Mucosa of descending colon (tissue), 3 donors: ENCODE measurements at places on chromosomes 6 and 20.

DNA sequence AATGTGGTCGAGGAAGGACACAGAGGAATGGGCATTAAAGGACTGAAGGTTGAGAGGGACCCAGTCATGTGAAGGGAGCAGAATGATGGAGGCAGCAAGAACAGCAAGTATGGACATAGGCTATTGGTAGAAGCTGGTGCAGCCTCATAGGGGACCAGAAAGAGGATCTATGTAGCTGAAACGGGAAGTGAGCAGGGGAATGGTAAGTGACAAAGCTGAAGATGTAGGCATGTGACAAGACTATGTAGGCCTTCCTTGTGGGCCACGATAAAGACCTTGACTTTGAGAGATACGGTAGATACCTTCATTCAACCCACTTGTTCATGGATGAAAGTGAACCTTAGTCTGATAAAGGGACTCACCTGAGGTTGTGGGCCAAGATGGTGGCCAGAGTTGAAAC, 3.5 kb downstream of the CTNNBL1 start:
- peak; percentile 4 for DNase-seq

DNA sequence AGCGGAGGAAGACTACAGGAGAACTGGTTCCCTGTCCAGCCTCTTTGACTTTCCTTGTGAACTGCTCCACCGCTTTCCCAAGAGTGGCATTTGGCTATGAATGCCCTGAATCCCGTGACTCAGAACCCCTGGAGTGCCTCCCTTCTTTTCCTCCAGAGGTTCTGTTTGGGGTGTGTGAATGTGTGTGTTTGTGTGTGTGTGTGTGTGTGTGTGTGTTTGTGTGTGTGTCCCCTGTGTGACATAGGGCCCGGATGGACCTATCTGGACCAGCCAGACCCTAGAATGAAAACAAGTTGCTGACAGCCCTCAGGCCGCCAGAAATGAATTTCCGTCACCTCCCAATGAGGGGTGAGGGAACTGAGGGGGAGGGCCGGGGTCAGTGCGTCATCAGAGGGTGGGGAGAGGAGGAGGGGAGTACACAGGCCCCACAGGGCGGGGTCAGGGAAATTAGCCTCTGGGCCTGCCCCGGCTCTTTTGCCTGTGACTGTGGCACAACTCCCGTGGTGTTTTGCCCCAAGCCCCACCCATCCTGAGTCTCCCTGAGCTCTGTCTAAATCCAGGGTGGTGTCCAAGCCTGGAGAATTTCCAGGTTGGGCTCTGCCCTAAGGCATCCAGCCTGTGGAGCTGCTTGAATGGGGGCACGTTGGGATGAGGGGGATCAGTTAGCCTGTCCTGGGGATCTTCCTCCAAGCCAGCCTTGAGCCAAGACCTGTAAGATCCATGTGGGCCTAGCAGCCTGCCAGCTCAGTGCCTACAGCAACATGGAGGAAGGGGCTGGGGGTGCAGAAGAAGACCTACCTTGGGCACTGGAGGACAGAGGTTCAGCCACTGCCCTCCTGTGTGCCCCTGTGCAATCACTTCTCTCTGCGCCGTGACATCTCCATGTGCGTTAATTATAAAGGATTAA, 15.2 kb upstream of the MRPS18A start:
- DNase-seq, result peak; percentile 91

GRCh38 chr6:45254253-45254652, 73.9 kb upstream of the RUNX2 start:
- no peak for DNase-seq

DNA sequence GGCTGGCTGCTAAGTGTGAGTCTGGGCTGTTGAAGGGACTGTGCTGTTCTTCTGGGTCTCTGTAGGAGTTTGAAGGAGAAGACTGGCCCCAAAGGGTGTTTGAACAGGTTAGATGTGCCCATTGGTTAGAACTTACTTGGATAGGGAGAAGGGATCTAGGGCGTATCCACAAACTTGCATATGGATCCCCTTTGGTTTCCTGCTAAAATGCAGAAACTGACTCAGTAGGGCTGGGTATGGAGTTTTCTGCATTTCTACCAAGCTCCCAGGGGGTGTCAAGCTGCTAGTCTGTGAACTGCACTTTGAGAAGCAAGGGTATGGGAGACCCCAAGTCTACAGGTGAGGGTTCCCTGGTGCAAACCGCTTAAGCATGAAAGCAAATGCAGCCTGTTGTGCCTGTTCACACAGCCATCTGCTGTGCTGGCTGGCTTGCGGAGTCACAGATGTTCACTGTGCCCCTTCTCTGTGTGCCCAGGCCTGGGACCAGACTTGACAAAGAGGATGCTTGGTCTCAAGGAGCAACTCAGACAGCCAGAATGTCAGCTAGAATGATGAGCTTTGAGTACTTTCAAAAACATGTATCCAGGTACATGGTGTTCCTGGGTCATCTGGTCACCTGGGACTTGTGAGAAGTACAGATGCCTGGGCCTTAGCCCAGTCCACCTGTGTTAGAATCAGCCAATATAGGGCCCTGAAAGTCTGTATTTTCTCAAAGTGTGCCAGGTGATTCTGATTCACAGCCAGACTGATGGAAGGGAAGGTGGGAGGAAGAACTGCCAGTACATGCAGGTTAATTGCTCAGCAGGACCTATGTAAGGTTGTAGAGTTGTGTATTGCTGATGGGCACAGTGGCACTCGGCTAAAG, 7.4 kb downstream of the PPP1R16B start:
- DNase-seq, result no peak

DNA sequence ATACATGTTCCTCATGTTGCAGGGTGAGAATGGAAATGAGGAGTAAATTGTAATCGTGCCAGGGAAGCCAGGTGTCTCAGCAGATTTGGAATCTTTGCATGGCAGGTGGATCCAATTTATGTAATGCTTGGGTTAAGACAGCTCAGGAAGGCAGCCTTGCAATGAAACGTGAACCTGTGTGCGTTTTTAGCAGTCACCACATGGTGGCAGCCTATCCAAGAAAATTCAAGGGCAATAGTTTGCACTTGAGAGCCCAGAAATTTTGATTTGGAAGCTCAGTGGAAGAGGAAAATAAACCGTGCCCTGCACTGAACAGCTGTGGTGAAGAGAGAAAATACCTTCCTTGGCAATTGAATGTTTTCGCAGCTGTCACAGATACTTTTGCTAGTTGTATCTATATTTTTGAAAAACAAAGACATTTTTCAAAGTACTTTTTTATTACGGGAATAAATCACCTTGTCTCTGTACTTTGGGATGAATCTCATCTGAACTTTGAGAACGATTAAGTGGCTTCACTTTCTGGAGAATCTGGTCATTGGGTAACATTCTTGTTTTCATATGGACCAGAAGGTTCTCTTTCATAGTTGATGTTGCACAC, 26.5 kb downstream of the MTHFD1L start:
- DNase-seq, result peak; percentile 82

DNA sequence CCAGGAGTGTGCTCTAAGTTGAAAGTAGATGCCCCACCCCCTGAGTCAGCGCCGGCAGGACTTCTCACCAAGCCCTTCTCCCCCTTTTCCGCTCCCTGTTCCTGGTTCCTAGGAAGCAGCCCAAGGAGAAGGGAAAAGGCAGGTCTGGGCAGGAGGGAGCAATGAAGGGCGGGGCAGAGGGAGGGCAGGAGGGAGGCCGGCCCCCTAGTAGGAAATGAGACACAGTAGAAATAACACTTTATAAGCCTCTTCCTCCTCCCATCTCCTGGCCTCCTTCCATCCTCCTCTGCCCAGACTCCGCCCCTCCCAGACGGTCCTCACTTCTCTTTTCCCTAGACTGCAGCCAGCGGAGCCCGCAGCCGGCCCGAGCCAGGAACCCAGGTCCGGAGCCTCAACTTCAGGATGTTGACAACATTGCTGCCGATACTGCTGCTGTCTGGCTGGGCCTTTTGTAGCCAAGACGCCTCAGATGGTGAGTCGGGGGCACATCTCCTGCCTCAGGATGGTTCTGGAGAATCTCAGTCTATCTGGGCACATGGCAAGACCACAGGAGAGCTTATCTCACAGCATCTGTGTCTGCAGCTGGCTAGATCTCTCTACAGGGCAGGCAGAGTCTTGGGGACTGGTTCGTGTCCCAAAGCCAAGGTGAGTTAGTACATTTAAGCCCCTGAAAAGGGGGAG, at the start of gene PROCR:
PROCR (plus strand) TSS at position 320 of the 681 bp plus-strand sequence; CDS start at position 403, 83 bp downstream.
- peak; percentile 88 for DNase-seq

GRCh38 chr20:62827311-62828038, 10.6 kb downstream of the COL9A3 start:
- DNase-seq, result no peak

DNA sequence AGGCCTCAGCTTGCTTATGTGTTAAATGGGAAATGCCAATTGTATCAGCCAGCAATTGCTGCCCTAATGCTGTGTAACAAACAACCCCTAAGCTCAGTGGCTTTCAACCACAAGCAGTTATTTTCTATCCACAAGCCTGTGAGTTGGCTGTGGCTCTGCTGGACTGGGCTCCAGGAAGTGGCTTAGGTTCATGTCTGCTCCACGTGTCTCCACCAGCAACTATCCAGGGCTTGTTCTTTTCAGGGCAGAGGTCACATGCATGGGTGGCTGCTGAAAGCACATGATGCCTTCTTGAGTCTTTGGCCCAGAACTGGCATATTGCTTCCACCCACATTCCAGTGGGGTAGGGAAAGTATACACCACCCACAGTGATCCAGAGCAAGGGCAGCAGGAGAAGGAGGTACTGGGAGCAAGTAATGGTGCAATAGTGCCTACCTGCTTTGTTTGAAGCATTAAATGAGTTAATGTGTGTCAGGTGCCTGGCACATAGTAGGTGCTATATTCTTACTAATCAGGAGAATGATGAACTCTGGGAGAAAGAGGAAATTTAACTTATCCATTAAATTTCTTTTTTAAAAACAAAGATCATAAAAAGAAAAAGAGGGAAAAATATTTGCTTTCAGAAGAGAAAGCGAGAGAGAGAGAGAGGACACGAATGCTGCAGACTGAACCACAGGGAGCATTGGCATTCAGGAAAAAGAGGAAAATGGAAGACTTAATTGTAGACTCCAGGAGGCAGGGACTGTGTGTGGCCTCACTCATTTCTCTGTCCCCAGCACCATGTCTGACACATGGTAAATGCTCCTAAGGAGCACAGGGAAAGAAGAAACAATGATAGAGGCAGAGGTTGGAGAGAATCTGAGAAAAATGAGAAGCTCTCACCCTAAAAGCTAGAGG, 25.2 kb upstream of the RNF24 start:
- DNase-seq, result peak; percentile 48

DNA sequence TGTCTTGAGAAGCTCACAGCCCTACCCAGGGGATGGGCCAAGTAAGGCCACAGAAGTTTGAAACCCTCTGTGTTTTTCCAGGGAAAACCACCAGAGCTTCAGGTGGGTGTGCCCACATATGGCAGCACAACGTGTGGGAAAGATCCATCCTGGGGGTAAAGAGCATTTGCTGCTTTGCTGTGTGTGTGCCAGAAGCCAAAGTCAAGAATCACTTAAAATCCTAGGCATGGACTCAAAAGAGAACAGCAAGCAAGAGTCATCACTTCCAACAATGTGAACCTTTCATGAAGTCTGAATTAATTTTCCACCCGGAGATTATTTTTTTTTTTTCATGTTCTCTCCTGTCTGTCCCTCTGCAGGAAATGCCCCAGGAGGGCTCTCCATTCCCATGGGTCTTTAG, 308.2 kb upstream of the SGK1 start:
- DNase-seq, result no peak

DNA sequence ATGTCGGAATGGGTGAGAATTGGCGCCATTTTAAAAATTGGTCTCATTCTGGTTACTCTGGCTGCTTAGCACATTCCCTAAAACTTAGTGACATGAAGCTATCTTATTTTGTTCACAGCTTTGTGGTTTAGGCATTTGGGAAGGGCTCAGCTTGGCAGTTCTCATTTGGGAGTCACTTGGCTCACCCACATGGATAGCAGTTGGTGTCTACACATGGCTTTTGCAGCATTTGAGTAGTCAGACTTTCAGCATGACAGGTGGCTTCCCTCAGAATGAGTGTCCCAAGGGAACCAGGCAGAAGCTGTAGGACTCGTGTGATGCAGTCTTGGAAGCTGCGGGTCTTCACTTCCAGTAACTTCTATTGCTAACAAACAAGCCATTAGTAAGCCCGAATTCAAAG, 64.6 kb downstream of the UST start:
- DNase-seq, result no peak

GRCh38 chr6:112846681-112847080, 499.6 kb downstream of the RFPL4B start:
- DNase-seq, result no peak

DNA sequence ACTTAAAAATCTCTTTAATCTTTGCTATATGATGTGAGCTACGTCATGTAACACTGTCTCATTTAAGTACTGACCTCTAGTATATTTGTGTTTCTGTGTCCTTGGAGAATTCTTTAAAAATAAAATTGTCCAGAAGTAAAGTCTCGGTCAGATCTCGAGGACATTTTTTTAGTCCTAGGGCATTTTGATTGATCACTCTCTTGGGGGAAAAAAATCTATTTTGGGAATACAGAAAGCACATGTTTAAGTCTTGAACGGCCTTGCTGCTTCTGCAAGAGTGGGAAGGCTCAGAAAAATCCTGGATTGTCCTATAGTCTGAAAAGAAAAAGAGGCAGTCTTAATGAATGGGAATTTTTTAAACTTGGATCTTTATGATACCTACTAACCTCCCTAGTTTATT, 234.3 kb downstream of the UTRN start:
- no peak for DNase-seq

GRCh38 chr6:108989700-108990099, 104.9 kb downstream of the SESN1 start:
- no peak for DNase-seq

DNA sequence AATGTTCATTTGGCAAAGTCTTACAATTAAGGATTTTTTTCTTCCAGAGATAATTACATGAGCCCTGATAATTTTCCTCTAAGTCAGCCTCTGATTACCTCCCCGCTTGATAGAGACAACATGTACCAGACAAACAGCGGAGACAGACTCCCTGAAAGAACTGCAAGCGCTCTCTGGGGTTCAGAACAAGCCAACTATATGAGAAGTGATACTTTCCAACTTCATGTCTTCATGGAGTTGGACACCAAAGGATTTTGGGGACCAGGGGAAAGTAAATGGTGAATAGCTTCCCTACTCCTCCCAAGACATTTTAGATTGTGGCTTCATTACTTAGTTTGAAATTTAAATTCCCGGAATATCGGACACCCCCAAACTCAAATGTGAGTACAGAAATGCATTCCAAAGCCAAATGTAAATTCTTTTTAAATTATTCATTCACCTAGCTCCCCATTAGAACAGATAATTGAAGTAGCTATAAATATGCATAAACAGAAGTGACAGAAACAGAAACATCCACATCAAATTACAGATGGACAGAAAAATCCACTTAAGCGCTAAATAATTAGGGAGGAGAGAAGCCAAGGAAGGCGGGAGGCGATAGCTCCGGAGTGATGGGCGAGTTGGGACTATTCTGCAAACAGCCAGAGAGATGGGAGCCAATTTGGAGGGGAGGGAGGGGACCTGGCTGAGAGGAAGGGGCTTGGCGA, 129.7 kb upstream of the AKAP12 start:
- DNase-seq, result no peak

GRCh38 chr6:151289399-151290007, 49.7 kb downstream of the AKAP12 start:
- DNase-seq, result no peak

DNA sequence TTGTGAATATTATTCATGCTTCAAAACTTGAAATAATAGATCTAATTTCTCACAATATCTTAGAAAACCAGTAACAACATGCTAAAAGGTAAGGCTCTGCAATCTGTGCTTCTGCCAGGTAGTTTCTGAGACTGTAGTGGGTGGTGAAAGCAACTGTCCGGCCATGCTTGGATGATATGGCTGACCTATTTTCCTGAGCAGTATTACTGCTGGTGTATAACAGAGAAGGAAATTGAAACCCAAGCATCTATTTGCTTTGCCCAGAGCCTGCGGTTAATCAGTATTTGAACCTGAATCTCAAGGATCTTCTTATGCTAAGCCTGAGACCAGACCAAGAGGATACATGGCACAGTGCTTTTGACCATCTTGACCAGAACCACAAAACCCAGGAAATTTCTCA, 563.8 kb downstream of the COL12A1 start:
- DNase-seq, result no peak

- DNase-seq, result peak; percentile 78
These were observed 26.7 kb upstream of the YWHAB start for GRCh38 chr20:44858606-44859360.
